Diencephalon (tissue), 1 donor: ENCODE measurements at places on chromosomes 7 and 10. TPM values are rescaled to one million over a fixed set of nuclear protein-coding genes. Genes with fewer than 3 reads are reported as not detected.

NRCAM gene
- total RNA-seq: 205 TPM

TMEM130 gene
- total RNA-seq: 22.6 TPM

EPO gene
- not detected for total RNA-seq

FAM25C gene
- total RNA-seq: not detected

POLL gene
- total RNA-seq: 8.5 TPM

ANKRD22 gene
- total RNA-seq: 0.46 TPM

SLC26A5 gene
- 0.46 TPM for total RNA-seq

LIPN gene
- not detected for total RNA-seq

MKX gene
- total RNA-seq: 3.2 TPM

TUBAL3 gene
- not detected for total RNA-seq

PAPSS2 gene
- 3.7 TPM for total RNA-seq

C10orf143 gene
- 1.4 TPM for total RNA-seq

VAX1 gene
- 4.6 TPM for total RNA-seq

ADAMTS14 gene
- 0.23 TPM for total RNA-seq

NEBL gene
- total RNA-seq: 66.4 TPM

NEUROG3 gene
- total RNA-seq: not detected

ACHE gene
- total RNA-seq: 73.4 TPM

ZSCAN21 gene
- 13.4 TPM for total RNA-seq

CCDC136 gene
- total RNA-seq: 57.2 TPM

OR2F2 gene
- not detected for total RNA-seq

IGF2BP3 gene
- total RNA-seq: 48.2 TPM

HOXA7 gene
- not detected for total RNA-seq

ADRA2A gene
- 6.0 TPM for total RNA-seq

CTAGE8 gene
- not detected for total RNA-seq

SLC16A9 gene
- 16.1 TPM for total RNA-seq

DDC gene
- 4.8 TPM for total RNA-seq

OR13A1 gene
- total RNA-seq: not detected
